ENCODE measurements at places on chromosomes 3 and 15.

GRCh38 chr15:38547255-38547997 lies 17.2 kb downstream of the RASGRP1 start:
- DNase-seq: no peak

- no peak for DNase-seq
Observed at GRCh38 chr3:121473001-121473400, 72.8 kb downstream of the POLQ start.

GRCh38 chr3:83354205-83354604 lies 1592.8 kb upstream of the GBE1 start:
- DNase-seq: no peak

- DNase-seq: no peak
Observed at GRCh38 chr3:197516517-197516889, 39.3 kb downstream of the BDH1 start.

DNA sequence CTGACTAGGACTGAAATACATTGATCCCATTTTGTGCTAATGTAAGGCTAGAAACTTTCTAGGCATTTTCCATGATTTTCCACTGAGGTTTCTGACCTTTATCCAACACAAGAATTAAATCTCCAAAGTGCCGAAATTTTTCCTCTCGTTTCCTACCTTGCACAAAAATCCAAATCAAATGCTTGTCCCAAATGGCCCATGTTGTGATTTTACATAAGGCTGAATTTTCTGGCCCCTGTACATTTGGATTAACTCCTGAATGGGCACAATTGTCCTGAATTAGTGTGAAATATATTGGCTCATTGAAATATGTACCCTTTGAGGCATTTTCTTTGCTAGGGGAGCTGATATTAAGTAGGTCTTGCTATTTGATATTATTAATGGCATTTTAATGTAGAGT lies 105.6 kb upstream of the CBLB start:
- DNase-seq: no peak

DNA sequence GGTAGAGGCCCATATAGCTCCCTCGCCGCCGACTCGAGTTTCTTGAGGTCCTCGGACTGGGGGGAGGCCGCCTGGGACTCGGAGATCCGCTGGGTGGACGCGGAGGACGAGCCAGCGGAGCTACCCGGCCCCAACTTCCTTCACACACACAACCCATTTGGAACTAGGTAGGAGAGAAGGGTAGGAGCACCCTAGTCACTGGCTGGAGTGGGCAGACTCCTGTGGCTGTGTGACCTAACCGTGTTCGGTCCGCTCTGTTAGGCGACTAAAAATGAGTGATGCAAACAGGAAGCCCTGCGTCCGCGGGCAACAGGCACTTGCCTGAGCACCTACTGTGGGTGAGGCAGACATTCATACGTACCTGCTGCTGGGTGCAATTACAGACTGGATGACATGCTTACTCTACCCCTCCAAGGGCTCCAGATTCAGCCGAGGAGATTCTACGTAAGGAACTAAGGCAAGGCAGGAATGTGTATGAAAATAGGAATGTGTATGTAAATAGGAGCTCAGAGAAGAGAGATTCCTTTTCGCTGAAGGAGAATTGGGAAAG lies 4.6 kb upstream of the SIN3A start:
- DNase-seq: no peak

- DNase-seq: no peak
Observed at GRCh38 chr3:193980905-193981304, 155.0 kb upstream of the HES1 start.

DNA sequence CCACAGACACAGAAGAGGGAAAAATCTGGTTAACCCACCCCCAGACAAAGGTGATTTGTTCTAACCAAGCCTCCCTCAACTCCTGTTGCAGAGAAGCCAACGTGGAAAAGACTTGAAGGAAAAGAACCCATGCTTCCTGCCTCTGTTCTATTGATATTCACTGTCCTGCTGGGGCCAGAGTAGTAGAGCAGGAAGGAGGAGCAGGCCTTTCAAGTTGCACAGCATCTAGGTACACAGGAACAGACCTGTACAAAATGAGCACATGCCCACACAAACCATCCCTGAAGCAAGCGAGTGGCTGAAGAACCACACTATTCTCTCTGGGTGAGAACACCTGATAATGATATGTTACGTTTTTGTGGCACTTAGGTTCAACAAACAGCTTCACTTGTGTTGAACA lies 29.9 kb downstream of the RASGRP1 start:
- peak; percentile 54 for DNase-seq

DNA sequence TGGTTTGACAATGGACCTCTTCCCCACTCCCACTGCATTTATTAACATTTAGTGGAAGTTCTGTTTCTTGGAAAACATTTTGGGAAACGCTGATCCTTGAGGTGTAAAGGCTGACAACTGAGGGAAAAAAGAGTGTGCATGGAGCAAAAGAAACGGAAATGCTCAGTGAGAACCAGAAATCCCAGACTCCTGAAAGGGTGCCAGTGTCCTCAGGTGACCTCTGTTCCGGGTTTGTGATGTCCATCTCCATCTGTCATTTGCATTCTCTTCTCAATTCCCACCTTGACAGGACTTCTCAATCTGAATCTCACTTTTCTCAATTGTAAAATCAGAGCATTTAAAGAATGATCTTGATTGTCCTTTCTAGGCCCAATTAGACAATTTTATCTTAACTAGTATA lies 71.1 kb upstream of the FAM3D start:
- DNase-seq: no peak

DNA sequence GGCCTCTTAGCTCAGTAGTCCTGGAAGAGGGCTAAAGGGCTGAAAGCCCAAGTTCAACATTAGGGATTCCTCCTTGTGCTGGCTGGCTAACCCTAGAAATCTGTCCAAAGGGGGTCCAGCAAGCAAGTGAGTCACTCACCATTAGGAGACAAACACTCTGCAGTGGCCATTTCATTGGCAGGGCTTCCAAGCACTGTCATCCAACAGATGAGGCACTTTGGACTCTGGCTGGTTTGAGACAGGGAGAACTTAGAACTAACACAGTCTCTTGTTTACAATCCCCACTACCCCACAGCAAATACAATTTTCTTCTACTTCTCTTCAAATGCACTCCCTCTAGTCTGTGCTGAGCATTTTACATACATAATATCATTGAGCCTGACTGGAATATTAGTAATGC lies 10.1 kb upstream of the WNT5A start:
- no peak for DNase-seq

DNA sequence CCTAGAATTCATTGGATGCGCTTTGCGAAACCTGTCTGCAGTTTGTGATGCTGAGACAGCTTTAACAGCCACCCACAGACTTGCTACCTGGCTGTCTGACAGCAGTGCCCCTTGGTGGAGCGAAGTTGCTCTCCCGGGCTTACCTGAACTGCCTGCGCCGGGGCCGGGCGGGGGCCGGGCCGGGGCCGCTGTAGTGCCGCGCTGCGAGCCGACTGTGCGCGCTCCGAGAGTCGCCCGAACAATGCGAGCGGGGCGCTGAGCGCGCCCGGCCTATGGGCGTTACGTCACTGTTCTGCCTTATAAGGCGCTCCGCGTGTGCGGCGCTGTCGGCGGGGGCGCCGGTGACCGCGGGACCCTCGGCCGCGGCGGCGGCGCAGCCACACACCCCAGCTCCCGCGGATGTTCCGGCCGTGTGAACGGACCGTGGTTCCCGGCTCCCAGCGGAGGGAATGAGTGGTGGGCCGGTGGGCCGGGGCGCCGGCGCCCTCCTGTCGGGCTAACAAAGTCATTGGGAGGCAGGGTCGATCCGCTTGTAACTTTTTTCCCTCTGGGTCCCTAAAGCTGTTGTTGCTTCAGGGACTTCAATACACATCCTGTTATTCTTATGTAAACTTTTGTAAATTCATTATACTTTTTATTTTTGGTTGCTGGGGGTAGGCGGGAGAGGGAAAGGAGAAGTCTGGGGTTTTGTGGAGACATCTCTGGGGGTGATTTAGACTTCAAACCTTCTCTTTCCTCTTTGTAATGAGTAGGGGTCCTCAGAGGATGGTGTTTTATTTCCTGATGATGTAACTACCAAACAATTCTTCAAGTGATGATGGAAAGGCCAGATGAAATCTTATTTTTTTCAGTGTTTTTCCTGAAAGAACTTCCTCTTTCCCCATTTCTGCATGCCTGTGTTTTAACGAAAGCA lies 58.5 kb downstream of the CMSS1 start:
- peak; percentile 81 for DNase-seq

Data from activated CD8-positive, alpha-beta memory T cell treated with anti-CD3 and anti-CD28 coated beads for 24 hours (primary cell).